ENCODE measurements at places on chromosomes 6 and 20.

DNA sequence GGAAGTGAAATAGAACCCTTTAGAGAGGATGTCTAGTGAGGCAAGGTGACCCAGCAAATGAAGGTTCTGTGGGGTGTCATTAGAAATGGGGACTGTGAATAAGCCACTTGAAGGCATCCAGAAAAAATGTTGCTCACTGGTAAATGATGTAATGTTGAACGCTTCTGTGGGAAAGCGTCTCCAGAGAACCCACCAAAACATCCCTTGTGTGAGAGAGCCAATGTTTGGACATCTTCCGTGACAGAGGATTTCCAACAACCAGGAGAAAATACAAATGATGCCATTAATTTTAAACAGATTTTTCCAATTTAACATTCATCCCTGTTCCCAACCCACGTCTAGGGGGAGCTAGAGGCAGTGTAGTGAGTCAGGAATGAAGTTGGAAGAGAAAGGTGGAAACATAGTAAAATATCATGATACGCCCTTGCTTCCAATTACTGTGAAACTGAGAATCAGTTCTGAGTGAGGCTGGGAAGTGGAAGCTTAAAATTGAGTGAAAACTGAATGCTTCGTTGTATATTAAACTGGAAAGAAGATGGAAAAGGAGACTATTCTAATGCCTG, 584.2 kb downstream of the CD109 start:
- DNase-seq, result no peak

DNA sequence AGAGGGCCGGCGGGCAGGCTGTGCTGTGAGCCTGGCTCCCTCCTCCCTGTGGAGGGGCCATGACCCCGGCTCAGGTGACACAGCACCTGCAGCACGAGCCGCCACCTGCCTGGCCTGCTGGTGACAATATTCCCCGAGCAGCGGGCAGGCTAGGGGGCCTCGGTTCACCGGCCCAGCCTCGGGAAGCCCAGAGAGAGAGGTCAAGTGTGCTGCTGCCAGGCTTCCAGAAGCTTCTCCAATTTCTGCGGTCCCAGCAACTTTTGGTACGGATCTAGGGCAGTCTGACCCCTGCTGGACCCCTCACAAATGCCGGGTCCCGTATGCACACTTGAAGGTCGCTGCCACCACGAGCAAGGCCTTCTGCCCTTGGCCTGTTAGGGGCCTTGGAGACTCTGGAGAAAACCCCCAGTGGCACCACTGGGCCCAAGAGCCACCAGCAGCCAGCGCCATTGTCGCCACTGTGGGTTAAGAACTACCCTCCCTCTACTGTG, 38.6 kb upstream of the NOL4L start:
- DNase-seq, result no peak

GRCh38 chr20:55928266-55928665, 77.1 kb downstream of the CBLN4 start:
- DNase-seq, result no peak

DNA sequence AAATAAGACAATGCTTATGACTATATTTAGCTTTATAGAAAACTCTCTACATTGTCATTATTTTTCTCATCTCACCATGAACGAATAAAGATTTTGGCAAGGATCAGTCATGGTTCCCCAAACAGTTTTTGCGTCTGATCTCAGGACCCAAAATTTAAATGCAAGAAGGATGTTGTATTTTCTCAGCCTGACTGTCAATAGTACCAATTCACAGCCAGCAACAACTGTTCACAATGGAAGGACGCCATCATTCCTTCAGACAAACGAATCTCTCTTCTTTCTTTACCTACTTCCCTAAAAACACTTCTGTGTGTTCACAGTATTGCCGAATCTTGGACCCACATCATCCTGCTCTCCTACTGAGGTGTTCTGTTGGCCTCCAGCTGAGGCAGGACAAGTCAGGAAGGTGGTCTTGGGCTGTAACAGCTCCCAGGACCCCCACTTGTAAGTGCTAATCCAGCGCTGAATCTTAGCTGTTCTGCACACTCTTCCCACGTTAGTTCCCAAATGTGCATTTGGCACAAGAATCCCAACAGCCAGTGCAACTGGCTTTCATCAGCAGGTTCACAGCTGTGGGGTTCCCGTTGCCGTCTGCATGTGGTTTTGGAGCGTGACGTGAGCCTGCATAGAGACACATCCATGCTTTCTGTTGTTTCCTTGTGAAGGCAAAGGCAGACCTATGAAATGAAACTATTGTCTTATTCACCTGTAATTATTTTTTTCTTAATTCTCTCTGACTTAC, 600.0 kb downstream of the QKI start:
- DNase-seq, result no peak

- no peak for DNase-seq
These were observed 106.8 kb upstream of the BEND6 start for GRCh38 chr6:56848105-56848504.

DNA sequence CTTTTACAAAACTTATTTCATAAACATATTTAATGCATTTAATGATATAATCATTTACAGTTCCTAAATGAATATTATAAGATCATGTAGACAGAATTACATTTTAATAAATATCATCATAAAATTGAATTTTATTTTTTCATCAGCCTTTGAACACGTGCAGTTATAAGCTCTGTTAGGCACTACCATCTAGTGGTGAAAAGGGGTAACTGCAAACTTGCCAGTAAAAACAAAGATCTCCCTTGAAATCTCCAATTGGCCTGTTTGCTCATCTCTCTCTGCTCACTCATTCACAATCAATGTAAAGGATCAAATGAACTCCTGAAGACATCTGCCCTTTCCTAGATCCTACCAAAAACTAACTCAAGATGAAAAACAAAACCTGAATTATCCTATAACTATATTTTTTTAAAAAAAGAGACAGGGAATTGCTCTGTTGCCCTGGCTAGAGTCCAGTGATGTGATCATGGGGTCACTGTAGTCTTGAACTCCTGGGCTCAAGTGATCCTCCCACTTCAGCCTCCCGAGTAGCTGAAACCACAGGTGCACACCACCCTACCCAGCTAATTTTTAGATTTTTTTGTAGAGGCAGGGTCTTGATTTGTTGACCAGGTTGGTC, 31.7 kb downstream of the SAMHD1 start:
- DNase-seq, result peak; percentile 54

- peak; percentile 30 for DNase-seq
These were observed 10.8 kb upstream of the ARMC2 start for GRCh38 chr6:108837236-108837971.

GRCh38 chr20:11891776-11892545, 25.7 kb upstream of the BTBD3 start:
- DNase-seq, result peak; percentile 86

- no peak for DNase-seq
These were observed 94.9 kb downstream of the CDH4 start for GRCh38 chr20:61346996-61347395.

- DNase-seq, result no peak
These were observed 12.9 kb downstream of the OR2A4 start for GRCh38 chr6:131688286-131688685.

DNA sequence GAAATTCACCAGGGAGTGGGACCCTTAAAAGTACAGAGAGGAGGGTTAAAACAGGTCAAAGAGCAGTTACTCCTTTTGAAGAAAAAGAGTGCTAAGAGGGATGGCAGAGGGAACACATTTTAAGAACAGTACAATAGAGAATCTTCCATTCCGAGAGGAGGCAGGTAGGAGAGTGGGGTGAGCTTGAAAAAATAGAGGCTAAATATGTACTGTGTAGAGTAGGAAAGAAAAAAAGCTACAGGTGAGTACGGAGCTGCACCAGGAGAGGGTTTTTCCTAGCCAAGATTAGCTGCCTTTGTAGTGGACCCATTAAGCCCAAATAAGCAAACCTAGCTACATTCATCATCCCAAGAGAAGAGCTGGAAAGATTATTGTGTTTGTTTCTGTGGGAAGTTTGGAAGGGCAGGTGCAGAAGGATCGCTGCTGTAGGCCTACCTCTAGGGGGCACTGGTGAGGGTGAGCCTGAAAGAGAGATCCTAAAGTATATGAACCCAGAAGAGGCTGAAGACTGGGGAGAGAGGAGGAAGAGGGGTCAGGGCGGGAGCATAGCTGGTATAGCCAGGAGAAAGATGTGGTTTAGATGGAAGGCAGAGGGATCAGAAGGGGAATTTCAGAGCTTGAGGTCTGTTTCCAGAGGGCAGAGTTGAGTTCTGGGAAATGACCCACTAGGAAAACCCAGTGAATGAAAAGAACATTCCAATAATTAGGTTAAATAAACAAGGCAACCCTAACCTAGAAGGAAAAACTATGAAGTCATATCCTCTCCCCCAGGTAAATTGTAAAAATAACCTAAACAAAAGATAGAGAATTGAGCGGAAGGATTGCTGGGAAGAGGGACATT, 50.2 kb upstream of the HINT3 start:
- no peak for DNase-seq

GRCh38 chr6:108768792-108769524, 79.3 kb upstream of the ARMC2 start:
- no peak for DNase-seq

DNA sequence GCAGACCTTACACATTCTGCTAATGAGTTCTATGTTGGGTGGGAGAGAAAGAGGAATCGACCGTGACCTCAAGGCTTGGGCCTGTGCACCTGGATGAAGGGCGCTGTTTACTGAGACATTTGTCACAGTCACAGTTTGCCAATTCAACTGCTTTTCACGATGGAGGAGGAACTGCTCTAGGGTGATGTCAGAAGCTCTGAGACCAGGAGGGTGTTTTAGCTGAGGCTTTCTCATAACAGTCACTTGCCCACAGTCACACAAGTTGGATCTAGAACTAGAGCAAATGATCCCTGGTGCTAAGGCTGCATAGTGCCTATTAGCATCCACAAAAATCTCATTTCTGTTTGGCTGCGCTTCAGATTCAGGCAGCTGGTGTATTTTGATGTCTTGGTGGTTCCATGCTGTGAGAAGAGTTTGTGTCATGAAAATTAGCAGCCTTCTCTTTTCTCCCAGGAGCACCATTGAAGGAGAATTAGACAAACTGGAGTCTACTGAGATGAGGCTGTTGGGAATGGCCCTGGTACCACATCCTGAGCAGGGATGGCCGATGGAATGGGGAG, 83.3 kb upstream of the TGM3 start:
- DNase-seq, result no peak

DNA sequence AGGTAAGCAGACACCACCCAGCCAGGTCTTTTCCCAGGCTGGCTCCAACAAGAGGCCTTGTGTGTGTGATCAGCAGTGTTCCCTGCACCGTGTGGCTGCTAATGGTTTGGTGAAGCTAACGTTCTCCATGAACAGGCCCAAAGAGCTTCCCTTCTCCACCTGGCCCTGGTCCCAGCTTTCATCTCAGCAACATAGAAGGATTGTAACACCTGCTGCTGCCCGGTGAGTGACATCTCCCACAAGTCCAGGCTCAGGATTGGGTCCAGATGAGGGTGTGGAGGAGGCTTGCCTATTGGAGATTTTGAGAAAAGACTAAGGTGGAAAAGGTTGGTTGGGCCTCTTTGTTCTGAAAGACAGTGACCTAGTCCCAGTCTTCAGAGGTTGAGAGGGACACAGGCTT, 89.6 kb downstream of the TMEM242 start:
- no peak for DNase-seq

DNA sequence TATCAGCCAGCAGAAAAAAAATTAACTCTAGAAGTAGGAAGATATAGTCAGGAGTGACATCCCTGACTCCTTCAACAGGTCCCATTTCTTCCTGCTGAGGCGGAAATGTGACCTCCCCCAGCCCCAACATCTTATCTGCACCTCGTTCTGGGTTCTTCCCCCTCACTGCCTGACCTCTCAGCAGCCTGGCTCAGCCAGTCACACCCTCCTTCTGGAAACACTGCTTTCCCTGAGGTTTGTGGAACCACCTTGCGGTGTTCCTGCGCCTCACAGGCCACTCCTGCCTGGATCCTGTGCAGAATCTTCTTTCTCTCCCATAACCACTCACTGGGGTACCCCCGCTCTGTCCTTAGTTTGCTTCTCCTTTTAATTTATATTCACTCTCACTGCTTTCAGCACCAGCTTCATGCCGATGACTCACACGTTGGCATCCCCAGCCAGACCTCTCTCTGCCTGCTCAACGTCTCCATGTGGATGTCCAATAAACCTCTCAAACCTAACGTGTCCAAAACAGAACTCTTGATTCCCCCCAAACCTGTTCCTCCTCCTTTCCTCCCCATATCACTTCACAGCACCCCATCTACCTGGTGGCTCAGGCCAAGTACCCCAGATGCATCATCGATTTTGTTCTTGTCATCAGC, 222.8 kb upstream of the PLN start:
- no peak for DNase-seq

GRCh38 chr6:125004198-125004597, 42.0 kb downstream of the RNF217 start:
- no peak for DNase-seq

- DNase-seq, result no peak
These were observed 25.1 kb downstream of the TOX2 start for GRCh38 chr20:43939762-43940121.

- no peak for DNase-seq
These were observed 181.9 kb downstream of the GMDS start for GRCh38 chr6:2063547-2063946.

DNA sequence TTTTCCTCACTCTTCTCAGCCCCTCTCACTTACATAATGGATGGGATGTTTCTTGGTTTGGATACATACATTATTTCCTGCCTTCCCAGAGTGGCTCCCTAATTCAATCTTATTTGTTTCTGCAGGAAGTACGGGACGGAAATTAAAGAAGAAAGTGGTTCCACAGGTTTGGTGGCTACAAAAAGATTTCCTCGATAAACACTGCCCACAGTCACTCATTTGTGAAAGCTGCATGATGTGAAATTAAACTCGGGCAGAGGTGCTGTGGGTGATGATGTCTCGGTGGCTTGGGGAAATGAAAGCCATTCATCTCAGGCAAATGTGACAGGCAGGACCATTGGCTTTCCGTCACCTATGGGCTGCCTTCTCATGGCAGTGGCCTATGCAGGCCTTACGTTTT, 119.5 kb upstream of the KCNG1 start:
- DNase-seq, result no peak

DNA sequence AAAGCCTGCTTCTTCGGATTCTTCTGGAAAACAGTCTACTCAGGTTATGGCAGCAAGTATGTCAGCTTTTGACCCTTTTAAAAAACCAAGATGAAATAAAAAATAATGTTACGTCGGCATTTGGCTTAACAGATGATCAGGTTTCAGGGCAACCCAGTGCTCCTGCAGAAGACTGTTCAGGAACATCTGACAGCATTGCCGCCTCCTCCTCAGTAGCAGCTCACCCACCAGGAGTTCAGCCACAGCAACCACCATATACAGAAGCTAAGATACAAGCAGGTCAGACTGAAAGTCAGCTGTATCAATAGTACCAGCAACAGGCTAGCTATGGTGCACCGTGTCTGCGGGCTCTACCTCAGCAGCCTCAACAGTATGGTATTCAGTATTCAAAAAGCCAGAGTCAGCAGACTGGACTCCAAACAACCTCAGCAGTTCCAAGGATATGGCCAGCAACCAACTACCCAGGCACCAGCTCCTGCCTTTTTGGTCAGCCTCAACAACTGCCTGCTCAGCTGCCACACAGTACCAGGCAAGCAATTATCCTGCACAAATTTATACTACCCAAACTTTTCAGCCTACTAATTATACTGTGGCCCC, 51.9 kb downstream of the BTBD9 start:
- DNase-seq, result no peak

Data from HL-60 (cell line).